ENCODE measurements at places on chromosomes 5 and 9. TPM values are rescaled to one million over a fixed set of nuclear protein-coding genes. Genes with fewer than 3 reads are reported as not detected.

DNA sequence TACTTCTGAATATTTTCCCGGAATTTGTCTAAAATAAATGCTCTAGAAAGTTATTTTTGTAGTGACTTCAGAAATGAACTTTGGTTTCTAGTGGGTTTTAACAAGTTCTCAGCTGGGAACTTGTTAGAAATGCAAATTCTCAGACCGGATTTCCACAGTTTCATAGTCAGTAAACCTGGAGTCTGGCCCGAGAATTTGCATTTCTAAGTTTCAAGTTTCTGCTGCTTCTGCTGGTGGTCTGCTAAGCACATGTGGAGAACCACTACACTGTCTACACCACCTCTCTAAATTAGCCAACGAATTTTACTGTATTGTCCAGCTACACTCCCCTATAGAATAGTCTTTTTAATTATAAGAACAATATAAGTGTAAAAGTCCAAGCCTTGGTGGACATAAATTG, 208.0 kb downstream of the CHSY3 start:
- no peak for DNase-seq

DNA sequence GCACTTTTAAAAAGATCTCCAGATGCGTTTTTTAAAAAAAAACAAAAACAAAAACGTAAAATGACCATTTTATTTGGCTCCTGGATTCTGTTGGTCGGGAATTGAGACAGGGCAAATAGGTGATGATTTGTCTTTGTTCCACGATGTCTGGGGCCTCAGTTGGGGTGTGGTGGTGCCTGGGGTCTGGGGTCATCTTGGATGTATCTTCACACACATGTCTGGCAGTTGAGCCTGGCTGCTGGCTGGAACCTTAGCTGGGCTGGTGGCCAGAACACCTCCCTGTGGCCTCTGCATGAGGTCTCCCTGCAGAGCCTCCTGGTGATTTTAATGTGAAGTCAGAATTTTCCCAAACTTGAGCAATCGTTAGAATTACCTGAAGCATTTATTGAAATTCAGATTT, 42.5 kb upstream of the BASP1 start:
- DNase-seq, result no peak

DNA sequence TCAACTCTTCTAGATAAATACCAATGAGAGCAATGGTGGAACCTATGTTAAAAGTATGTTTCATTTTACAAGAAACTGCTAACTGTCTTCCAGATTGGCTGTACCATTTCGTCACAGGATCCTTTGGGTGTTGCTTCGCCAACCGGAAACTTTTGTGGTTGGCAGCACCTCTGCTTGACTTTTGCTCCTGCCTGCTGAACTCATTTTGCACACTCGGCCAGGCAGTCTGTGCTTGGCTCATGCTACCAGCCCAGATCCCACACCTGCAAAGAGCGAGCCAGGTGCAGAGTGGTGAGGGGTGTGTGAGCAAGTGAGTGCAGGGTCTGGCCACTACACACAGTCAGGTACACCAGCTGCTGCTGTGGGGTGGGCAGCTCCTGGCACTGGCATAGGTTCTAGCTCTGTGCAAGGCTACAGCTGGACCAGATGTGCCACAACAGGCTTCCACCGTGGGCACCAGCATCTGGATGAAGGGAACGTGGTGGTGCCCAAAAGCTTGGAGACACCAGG, 422.3 kb downstream of the PRR16 start:
- no peak for DNase-seq

DNA sequence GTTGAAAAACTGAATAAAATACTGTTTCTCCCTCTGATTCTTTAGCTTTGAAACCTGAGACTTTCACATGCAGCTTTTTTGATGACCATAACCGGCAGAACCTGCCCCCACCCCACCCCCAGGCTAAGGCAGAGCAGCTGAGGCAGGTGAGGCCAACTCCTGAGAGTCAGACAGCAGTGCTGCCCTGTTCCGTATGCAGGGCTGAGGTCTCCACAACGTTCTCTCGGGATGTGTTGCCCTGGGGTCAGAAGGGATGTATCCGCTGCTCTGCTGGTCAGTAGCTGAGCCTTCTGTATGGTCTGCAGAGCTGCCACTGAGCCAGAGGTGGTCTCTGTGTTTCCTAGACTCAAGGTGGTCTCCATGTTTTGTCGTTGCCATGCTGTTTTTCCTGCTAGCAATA, 190.5 kb downstream of the AOPEP start:
- DNase-seq, result peak; percentile 32

- DNase-seq, result no peak
Measured at GRCh38 chr5:142500227-142500905, 175.5 kb upstream of the SPRY4 start.

IL11RA gene
- total RNA-seq, result 14.8 TPM

INSL4 gene
- not detected for total RNA-seq

CCL27 gene
- total RNA-seq, result not detected

GRCh38 chr5:10562201-10563109, 1.4 kb upstream of the ANKRD33B start:
- no peak for DNase-seq

AK6 gene
- 18.7 TPM for total RNA-seq

DNA sequence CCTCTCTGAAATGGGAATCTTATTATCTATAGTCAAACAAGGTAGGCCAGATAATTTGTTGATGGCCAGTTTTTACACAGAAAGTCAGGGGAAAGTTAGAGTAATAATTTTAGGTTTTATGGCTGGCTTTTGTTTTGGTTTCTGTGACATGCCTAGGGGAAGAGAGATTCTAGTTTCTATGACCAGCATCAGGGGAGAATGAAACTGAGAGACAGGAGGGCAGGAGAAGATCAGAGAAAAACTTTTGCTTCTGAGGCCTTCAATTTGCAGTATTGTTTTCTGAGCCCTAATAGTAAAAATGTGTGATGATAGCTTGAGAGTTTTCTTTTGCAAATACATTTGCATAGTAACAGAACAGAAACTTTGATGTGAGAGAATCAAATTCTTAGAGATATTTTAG, 564.3 kb downstream of the ZNF608 start:
- DNase-seq, result no peak

- no peak for DNase-seq
Measured at GRCh38 chr5:35223787-35224395, 6.4 kb downstream of the PRLR start.

MZB1 gene
- total RNA-seq, result 1.8 TPM

CFAP77 gene
- total RNA-seq, result not detected

DNA sequence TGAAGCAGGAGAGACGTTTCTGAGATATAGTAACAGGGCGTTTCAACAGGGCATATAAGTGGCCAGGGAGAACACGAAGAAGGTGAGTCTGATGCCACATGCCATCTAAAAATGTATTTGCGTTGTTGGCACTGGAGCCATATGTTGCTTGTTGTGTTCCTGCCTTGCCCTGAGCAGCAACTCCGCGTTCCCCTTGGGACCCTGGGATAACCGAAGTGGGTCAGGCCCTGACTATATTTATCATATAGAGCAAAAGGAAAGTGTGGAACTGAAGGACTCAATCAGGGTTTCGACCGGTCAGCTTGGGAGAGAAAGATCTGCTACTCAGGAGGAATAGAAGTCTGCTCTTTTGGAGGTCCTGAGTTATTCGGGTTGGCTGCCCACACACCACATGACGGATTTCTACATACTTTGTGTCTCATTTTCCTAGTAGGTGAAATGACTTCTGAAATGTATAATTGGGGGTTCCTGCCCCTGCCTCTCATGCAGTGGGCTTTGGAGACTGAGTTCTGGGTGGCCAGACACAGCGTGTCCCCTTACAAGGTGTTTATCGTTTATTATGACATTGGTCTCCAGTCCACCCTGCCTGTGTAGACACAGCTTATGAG, 3.0 kb downstream of the STC2 start:
- DNase-seq, result no peak

DNA sequence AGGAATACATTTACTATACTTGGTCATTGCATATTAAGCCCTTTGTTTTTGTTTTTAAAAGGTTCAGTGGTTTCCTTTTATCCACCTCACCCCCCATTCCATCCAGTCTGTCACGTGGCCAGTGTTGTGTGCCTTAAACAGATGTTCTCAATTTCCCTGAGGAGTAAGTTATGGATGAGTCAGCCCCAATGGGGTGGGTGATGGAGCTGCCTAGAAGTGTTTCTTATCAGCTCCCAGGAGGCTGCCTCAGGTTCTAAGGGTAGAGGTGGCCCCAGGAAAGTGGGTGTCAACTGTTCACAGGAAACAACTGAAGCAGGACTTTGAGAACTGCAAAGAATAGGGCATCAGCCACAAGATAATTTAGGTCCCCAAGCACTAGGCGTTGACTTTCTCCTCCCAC, 41.1 kb downstream of the ACTBL2 start:
- DNase-seq, result no peak

DNA sequence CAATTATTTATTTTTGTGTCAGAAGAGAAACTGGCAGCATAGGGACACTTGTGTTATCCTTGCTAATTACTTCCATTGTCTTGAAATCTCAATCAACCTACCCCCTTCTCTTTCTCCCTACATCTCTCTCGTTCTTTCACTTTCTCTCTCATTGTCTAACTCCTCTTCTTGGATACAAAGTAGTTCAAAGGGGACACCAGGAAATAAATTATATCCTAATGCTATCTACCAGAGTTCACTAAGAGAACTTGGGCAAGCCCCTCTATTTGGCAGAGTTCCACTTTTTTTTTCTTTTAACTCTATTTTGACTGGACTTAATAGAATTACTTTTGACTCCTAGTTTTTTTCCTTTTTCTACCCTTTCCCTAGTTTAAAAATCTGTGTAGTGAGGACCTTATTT, 102.2 kb downstream of the MEF2C start:
- no peak for DNase-seq

DNA sequence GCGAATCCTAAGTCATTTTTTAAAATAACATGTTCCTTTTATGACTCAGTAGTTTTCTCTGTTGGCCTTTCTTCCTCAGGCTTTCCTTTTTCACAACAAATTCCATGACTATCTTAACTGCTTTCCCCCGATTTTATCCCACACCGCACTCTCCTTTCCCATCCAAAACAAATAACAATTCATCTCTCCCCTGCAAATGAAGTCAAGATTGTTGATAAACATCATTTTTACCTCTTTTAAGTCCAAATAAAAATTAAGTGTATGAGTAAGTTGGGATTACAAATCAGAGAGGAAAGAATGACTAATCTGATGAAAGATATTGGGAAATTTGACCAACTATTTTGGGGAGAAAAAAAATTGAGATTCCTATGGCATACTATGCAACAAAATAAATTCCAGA, 47.3 kb downstream of the SEC61B start:
- no peak for DNase-seq

DNA sequence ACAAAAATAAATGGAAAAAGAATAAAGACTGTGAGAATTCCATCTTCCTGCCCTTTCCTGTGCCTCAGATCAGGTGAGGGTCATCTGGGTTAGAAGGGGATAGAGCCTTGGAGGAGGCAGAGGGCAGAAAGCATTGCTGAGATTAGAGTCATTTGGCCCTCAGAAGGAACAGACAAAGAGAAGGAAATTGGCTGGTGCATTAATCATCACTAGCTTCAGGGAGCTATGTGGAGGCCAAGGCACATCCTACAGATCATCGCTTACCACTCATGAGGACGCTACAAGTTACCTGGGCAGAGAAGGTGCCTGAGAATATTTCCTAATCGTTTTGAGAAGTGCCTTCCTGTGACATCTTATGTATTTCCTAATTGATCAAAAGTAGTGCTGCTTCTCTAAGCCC, 74.5 kb downstream of the C7 start:
- DNase-seq, result no peak

DNA sequence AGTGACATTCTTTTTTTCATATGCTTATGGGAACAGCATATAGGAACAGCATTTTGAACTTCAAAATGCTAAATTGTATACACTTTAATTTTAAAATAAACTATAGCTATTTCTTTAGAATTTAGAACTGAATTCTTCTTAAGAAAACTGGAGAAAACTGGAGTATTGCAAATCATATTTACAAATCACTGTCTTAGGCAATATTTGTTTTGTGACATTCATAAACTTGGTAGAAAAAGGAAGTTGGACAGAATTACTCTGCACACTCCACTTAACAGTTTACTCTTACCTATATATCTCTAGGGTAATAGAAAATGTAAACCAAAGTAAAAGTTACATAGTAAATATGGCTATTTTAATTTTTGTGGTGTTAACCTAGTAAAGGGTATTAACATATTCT, 3.1 kb downstream of the DMRTA1 start:
- DNase-seq, result no peak

FAM153A gene
- 0.70 TPM for total RNA-seq

DNA sequence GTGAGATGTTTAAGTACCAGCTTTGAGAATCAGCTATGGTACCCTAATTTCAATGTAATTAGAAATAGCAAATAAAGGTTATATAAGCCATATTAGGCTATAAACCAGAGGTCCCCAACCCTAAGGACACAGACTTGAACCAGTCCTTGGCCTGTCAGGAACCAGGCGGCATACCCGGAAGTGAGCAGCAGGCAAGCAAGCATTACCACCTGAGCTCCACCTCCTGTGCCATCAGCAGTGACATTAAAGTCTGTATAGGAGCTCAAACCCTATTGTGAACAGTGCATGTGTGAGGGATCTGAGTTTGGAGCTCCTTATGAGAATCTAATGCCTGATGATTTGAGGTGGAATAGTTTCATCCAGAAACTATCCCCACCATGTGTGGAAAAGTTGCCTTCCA, 1009.5 kb downstream of the PTPRD start:
- no peak for DNase-seq

DNA sequence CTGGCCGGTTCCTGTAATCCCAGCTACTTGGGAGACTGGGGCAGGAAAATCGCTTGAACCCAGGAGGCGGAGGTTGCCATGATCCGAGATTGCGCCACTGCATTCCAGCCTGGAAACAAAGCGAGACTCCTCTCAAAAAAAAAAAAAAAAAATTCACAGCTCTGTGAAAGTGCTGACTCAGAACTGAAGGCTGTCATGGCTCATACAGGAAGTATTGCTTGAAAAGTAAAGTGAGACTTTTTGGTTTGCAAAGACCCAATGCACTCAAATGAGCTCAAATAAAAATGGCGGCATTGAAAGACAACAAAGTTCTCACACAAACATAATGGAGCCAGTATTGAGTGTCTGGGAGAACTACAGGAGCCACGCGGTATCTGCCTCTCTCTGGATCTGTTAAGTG, 202.1 kb downstream of the FBXL7 start:
- no peak for DNase-seq

SHISAL2B gene
- total RNA-seq, result not detected
